ENCODE measurements at places on chromosomes 12 and 14.

GRCh38 chr14:72686101-72686500 lies 207.8 kb downstream of the DPF3 start:
- no peak for DNase-seq

- no peak for DNase-seq
Observed at GRCh38 chr14:99552572-99553216, 51.3 kb downstream of the CCDC85C start.

DNA sequence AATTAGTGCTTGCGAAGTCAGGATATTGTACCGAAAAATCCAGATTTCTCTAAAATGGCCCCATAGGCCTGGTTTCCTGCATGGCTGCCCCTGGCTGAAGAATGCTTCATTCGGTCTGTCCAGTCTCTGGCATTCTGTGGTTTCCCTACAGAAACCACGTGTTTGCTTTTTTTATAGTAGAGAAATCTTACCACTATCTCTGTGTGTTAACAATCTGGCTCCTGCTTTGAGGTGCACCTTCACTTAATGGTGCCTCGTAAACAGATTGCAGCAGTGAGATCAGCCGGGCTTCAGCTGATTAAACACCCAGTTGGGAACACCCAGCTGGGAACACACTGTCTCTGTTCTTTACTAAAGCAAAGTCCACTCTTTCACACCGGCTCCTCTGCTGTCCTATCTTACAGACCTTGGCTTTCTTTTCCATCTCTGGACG lies 6.7 kb upstream of the DNAAF2 start:
- DNase-seq = no peak

DNA sequence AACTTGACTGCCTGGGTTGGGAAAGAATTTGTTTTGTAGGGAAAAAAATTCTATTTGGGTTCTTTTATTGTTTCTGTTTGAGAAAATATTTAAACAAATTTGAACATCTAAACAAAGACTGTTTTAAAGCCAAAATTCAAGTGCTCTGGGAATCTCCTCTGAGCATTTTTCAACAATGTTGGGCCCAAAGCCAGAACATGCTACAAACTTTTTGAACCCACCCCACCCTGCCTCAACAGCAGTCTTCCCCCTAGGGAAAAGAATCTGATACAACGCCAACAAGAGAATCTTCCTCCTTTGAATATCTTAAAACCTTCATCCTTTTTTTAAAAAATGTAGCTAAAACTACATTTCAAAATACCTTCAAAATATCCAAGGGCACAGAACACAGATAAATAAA lies 20.4 kb upstream of the NID2 start:
- DNase-seq = no peak

GRCh38 chr12:53927220-53928029 lies 11.2 kb upstream of the HOXC13 start:
- no peak for DNase-seq

GRCh38 chr14:29822430-29822709 lies 105.3 kb downstream of the PRKD1 start:
- no peak for DNase-seq

GRCh38 chr12:71162832-71163763 lies 5.3 kb upstream of the TSPAN8 start:
- no peak for DNase-seq

DNA sequence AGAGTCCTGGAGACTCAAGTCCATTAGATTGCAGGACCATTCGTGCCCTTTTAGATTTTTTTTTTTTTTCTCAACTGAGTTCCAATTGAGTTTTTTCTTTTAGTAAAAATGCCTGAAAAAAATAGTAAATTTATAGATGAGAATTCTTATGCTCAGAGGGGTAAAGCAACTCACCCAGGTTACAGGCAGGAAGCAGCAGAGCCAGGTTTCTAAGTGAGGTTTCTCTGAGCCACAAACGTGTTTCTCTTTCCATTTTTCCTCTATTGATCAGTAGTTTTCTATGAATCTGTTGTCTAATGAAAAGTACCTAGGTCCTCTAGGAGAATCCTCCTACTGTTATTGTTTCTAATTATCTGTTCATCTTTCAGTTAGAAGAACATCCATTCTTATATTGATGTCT lies 66.4 kb upstream of the C12orf71 start:
- no peak for DNase-seq

GRCh38 chr14:105363847-105364708 lies 34.3 kb upstream of the TEX22 start:
- DNase-seq = no peak

DNA sequence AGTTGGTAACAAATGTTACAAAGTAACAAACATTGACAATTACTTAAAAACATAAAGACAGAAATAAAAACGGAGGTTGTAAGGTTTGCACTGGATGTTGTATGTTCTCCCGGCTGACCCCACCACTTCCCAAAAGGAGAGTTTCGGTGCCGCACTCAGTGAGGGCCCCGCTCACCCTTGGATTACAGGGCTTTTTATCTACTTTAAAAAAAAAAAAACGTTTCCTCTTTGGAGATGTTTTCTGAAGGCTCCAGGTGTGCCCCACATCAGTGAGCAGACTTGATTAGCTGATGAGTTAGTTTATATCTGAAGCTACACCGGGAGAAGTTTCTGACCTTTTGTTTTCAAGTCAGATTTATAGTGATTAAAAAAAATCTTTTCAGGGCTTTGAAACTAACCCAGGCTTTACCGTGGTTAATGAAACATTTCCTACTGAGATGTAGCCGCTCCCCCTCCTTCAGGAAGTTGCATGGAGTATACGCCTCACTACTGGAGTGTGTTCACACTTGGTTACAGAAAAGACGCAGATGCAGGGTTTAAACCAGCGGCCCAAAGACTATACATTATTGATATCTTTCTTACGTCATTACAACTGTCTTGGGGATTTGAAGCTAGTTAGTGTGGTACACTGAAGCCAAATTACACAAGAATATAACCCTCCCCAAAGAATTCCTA lies 38.0 kb upstream of the BCL7A start:
- DNase-seq = no peak

DNA sequence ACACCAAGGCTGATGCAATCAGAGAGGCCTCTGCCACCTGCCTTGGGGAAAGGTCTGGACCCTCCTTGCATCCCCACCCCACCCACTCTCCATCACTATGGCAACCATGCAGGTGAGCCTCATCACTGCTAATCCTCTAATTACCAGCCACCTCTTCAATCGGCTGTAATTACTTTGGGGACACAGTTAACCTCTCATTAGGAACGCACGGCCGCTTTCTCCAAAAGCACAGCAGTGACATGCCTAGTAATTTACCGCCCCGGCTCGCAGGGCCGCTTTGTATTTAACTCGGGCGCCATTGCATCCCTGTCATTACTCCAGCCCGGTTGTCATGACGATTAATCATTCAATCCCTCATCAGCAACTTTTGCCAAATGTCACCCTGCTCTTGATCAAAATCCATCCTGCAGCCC lies 36.3 kb upstream of the FAM222A start:
- DNase-seq = no peak

DNA sequence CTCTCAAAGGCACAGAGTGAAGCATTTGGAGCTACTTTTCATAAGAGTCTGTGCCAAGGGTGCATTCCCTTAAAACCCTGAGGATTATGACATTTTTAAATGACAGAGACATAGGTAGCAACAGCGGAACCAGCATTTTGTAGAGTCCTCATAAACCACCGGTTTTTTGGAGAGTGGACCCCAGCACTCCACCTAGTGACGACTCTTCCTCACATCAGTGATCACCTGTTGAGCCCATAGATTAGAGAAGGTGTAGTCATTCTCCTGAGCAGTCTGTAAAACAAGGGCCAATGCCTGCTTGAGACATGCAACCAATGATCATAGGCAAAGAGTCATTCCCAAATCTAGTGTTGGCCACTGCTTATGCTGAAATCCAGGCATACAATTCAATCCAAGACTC lies 399.1 kb downstream of the GXYLT1 start:
- DNase-seq = no peak

- DNase-seq = no peak
Observed at GRCh38 chr12:22044391-22044790, 1.6 kb upstream of the CMAS start.

GRCh38 chr14:55845963-55846825 lies 266.2 kb downstream of the KTN1 start:
- no peak for DNase-seq

DNA sequence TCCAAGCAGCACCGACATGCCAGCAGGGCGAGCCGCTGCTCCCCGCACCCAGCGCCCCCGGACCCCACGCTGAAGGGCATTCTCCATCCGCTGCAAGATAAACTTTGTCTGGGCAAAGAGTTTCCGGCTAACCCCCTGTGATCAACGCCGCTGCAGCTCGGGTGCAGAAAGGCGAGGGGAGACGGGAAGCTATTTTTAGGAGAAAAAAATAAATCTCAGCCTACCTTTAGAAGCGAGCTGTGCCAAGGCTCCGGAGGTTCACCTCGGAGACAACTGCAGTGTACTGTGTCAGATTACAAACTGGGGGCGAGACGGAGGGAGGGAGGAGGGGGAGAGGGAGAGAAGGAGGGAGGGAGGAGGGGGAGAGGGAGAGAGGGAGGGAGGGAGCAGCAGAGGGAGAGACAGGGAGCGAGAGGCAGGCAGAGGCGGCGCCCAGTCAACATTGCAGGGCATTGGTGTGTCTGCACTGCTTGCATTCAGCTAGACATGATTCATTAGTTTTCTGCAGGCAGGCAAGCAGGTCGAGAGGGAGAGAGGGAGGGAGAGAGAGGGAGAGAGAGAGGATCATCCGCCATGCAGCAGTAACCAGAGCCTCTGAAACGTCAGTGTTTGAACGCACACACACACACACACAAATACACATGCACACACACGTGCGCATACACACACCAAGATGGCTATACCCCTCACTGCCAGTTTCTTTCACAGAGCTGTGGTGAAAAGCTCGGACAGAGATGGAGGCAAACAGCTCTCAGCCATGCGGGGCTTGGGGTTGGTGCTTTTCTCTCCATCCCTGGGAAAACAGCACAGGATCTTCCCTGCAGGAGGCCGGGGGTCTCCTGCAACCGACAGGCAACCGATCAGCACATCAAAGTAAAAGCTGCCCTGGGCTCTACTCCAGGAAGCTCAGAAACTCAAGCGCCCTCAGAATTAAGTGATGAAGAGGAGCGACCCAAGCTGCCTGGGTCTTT lies at the start of gene RIMBP2:
TSS of gene RIMBP2 (minus strand) at position 302 of the 971 bp plus-strand sequence. CDS start 237,286 bp downstream, outside the sequence.
- no peak for DNase-seq

DNA sequence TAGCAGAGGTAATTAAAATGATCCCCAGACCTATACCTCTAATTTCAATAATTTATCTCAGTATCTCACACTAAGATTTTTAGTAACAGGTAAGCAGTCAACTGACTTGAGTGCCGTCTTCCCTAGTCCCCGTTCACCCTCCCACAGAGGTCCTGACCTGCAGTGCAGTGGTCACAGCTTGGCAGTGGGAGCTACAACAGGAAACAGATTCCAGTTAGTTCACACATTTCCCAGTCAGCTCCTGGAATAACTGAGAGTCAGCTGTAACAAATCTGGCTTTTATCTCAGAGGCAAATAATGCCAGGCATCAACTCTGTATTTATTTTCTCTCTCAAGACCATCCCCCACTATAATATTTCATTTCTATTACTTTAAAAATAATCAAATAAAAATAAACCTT lies 308.2 kb downstream of the ATP23 start:
- DNase-seq = no peak

DNA sequence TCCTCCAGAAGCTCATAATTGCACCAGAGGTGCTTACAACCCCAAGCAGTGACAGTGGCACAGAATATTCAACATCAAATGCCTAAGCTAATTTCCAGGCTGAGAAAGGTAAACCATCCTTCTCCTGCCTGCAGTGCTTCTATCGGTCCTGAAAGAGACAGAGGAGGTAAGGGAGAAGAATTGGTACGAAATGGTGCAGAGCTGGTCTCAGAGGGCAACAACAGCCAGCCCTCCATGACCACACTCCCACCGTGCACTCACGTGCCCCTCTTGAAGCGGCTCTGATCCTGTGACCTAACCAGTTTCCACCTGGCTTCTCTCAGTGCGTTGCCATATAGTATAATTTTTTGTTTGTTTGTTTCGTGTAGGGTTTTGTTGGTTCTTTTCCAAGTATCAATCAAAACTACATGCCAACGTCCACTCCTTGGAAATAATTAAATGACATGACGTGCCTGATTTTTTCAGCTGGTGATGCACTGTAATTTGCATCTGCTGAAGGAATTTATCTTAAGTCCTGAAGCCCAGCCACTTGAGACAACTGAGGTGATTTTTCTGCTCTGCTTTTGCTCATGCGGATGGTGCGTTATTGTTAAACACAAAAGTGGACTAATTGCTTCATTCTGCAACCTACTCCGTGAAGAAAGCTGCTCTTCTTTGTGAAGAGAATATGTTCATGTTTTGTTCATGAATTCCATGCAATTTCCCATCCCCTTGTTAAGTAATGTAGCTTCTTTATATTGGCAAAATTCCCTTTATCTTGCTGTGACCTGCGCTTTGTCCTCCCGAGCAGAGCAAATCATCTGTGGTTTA lies 1.3 kb upstream of the ATP2A2 start:
- no peak for DNase-seq

DNA sequence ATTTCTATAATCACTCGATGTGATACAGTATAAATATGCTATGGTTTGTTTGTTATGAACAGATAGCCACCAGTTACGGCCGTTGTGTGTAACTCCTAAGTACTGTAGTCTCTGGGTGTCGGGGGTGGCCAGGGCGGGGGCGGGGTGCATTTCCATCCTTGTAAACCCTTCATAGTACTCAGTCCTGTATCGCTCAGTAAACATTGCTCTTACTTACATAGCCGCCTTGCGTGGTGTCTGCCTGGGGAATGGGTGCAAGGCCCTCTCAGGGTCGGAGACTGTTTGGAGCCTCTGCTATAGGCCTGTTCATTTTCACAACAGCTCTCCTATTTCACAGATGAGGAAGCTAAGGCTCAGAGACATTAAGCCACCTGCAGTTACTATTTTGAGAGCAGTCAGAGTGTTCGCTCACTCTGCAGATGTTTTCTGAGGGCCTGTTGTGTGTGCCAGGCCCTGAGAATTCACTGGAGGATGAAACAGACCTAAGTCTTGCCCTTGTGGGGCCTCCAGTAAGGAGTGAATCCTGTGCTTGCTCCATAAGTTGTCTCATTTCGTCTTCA lies 42.5 kb downstream of the JDP2 start:
- no peak for DNase-seq

- no peak for DNase-seq
Observed at GRCh38 chr14:68427550-68427890, 365.3 kb downstream of the ZFP36L1 start.

- DNase-seq = no peak
Observed at GRCh38 chr12:117360222-117360550, 1.2 kb downstream of the NOS1 start.

- DNase-seq = no peak
Observed at GRCh38 chr14:55874785-55875184, 243.4 kb upstream of the PELI2 start.

- no peak for DNase-seq
Observed at GRCh38 chr12:19167708-19168107, 38.2 kb downstream of the PLEKHA5 start.

DNA sequence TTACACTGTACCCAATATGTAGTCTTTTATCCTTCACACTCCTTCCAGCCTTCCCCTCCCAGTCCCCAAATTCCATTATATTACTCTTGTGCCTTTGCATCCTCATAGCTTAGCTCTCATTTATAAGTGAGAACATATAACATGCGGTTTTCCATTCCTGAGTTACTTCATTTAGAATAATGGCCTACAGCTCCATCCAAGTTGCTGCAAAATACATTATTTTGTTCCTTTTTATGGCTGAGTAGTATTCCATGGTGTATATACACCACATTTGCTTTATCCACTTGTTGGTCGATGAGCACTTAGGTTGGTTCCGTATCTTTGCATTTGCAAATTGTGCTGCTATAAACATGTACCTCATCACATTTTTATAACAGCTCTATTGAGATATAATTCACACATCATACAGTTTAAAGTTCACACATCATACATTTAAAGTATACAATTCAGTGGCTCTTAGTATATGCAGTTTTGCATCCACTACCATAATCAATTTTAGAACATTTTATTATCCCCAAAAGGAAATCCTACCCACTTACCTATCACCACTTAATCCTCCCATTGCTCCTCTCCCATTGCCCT lies 23.5 kb downstream of the RBMS2 start:
- DNase-seq = no peak
